ENCODE measurements at places on chromosomes 13 and 19. TPM values are rescaled to one million over a fixed set of nuclear protein-coding genes. Genes with fewer than 3 reads are reported as not detected.

Gene PSENEN
- total RNA-seq = 28.1 TPM

Gene GNG7
- 1.3 TPM for total RNA-seq

Gene HSPB6
- 110 TPM for total RNA-seq

Gene TLE2
- total RNA-seq = 39.8 TPM

Gene TMC4
- 1.6 TPM for total RNA-seq

Gene FOSB
- total RNA-seq = 306 TPM

Gene CTXN1
- total RNA-seq = 3.7 TPM

Gene SLC10A2
- not detected for total RNA-seq

Gene OR7D2
- total RNA-seq = not detected

Gene ZNF570
- total RNA-seq = 5.3 TPM

Gene ZNF285
- 1.7 TPM for total RNA-seq

Gene ZNF208
- total RNA-seq = 14.9 TPM

Gene LRCH1
- total RNA-seq = 16.8 TPM

Gene IGSF23
- total RNA-seq = not detected

Gene SIGLEC7
- 6.2 TPM for total RNA-seq

Gene SNRPA
- 40.1 TPM for total RNA-seq

Gene RPL28
- 490 TPM for total RNA-seq

Gene GSX1
- total RNA-seq = not detected

Gene MIA
- total RNA-seq = not detected

Gene ZGLP1
- 2.4 TPM for total RNA-seq

Gene ETV2
- total RNA-seq = not detected

Gene MAP4K1
- 2.6 TPM for total RNA-seq

Gene ACP5
- total RNA-seq = 27.5 TPM

Gene NAPSA
- total RNA-seq = 1.3 TPM

Gene SRRM5
- 0.46 TPM for total RNA-seq

Gene ZNF460
- 73.6 TPM for total RNA-seq

Gene IZUMO1
- not detected for total RNA-seq

Gene CD177
- total RNA-seq = 20.3 TPM

Gene IRS2
- total RNA-seq = 70.9 TPM

Gene PTGER1
- not detected for total RNA-seq

Gene LGI4
- total RNA-seq = 9.8 TPM

Gene CLEC17A
- not detected for total RNA-seq

Gene ACER1
- not detected for total RNA-seq

Gene UBE2L5
- not detected for total RNA-seq

Gene TSPAN16
- total RNA-seq = not detected

Gene FBXO27
- 8.0 TPM for total RNA-seq

Gene ADGRE2
- total RNA-seq = 19.7 TPM

All from omental fat pad (tissue), 4 donors.